ENCODE measurements at places on chromosomes 11 and 22.

DNA sequence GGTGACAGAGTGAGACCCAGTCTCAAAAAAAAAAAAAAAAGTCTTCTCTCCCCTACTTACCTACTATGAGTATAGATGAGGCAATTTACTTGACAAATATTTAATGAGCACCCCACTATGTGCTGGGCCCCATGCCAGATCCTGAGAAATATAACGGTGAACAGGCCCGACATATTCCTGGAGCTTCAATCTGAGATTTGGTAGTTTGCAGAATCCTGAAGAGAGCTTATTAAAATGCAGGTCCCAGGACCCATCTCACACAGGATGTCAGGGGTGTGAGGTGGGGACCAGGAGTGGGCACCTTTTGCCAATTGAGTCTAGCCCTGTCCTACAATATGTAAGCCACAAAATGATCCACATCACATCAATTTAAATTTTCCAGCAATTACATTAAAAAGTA is 44.0 kb downstream of the KCNJ4 start:
- DNase-seq = no peak

DNA sequence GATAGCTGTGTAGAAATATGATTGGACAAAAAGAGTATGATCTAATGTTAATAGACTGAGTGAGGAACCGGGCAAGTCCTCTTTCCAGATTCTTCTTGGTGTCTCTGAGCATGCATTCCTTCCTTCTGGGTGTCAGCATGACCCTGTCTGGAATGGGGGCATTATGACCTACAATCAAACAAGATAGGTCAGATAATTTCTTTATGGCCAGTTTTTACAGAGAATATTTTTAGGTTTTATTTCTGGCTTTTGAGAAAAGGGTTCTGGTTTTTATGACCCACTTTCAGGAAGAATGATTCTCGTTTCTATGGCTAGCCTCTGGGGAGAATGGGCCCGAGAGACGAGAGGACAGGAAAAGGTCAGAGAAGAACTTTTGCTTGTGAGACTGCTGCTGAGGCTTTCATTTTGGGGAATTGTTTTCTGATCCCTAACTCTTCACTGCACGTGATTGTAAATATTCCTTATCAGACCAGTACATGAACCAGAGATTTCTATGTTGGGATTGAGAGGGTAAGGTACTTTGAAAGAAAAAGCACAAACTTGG is 383.8 kb downstream of the AASDHPPT start:
- DNase-seq = no peak

GRCh38 chr11:2699185-2699530 is 636 bp downstream of the KCNQ1OT1 start:
- no peak for DNase-seq

GRCh38 chr11:68326334-68327215 is 14.2 kb downstream of the LRP5 start:
- DNase-seq = no peak

GRCh38 chr11:110072930-110073329 is 20.3 kb upstream of the ZC3H12C start:
- no peak for DNase-seq

GRCh38 chr11:66068923-66069714 is 953 bp upstream of the PACS1 start:
- DNase-seq = peak; percentile 31

- DNase-seq = peak; percentile 5
These were observed 3.4 kb downstream of the CLPB start for GRCh38 chr11:72430741-72431570.

DNA sequence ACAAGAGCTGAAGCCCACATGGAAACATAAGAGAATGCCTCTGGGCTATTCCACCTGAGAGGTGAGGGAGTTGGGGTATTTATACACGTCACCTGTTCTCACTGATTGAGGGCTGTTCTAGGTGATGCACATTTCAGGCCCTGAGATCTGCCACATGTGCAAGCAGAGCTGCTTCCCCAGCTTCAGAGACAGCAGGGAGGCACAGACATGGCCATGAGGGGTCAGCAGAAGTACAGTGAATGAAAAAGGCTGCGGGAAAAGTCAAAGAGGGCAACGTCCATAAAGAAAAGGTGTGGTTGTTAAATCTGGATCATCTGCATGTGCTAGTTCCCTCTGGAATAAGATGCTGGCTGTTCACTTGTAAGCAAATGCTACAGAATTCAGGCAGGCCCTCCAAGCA is 75.4 kb downstream of the GAB4 start:
- DNase-seq = no peak
